NCI-H1105 treated with DMSO at 0.1 percent for 48 hours (cell line): ENCODE measurements at places on chromosomes 4 and X.

- DNase-seq = no peak
Measured at GRCh38 chrX:71320126-71320525, 18.6 kb downstream of the ITGB1BP2 start.

GRCh38 chr4:181688872-181689271 lies 554.3 kb upstream of the TENM3 start:
- no peak for DNase-seq

GRCh38 chr4:111635646-111636045 lies 509.6 kb upstream of the FAM241A start:
- DNase-seq = no peak

DNA sequence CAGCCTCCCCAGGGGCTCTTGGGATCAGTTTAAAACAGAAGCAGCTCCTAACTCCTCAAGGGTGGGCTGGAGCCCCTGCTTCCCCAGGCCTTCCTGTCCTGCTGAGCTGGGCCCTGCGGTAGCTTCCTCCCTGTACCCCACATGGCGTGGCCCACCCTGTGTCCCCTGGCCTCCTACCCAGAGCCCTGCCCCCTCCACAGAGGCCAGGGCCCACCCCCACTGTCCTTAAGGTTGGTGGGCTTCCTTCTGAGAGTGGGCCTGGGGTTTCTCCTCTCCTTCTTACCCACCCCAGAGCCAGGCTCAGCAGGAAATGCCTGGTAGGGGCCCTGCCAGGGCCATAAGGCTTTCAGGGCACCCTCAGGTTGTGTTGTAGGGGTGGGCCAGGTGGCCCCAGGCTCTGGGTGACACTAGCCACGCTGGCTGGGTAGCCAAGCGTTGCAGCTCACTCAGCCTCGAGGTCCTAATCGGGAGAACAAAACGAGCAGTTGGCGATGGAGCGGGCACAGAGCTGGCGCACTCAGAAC lies 11.6 kb downstream of the SH3BP2 start:
- no peak for DNase-seq

DNA sequence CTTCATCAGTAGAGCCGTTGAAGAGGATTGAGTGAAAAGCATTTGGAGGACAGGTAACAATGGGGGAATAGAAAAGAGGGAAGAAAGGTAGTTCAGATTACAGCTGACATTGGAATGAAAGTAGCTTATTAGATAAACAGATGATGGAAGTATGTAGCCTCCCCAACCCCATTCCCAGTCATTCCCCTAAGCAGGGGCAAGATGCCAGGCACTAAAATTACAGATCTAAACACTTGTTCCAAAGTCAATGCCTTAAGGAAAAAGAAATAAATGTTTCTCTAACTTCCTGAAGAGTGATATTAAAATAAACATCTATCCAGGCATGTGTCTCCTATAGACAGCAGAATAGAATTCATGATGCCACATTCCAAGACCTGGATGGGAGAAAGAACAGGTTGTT lies 350.8 kb downstream of the PDGFC start:
- DNase-seq = no peak

GRCh38 chr4:119834906-119835612 lies 206.5 kb upstream of the PDE5A start:
- no peak for DNase-seq

DNA sequence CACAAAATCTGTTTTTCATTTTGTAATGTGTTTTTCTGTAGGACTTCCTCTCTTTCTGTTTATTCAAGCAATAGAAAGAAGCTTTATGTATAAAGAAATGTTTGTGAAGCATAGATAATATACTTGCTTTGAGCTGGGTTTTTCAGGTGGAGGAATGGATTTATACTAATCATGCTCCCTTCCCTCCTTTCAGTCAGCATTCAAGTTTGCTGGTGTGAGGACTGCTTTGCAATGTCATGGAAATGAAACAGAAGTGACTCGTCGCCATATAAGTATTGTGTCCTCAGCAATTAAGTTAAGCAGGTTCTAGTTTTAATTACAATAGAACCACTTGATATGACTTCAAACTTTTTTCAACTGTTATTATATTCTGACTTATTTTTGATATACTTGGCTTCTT lies 1447.1 kb downstream of the PCDH19 start:
- DNase-seq = no peak

- no peak for DNase-seq
Measured at GRCh38 chr4:10089346-10089745, 27.3 kb downstream of the WDR1 start.

DNA sequence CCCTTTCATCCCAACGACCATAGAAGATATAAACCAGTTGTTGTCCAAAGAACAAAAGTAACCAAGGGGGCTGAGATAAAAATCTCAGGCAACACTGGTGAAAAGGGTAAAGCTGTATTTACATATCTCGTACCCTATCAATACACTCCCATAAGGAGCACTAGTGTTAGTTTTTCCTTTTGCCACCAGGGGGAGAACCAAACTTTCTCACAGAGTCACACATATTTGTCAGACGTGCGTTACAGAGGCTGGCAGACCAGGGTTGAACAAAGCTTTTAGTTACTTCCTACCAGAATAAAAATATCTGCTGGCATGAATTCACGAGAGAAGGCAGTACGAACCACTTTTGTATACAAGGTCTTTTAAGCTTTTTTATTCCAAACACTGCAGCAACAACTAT lies 88.3 kb downstream of the AMELX start:
- peak; percentile 31 for DNase-seq

GRCh38 chr4:26803211-26803861 lies 57.3 kb upstream of the STIM2 start:
- DNase-seq = no peak

DNA sequence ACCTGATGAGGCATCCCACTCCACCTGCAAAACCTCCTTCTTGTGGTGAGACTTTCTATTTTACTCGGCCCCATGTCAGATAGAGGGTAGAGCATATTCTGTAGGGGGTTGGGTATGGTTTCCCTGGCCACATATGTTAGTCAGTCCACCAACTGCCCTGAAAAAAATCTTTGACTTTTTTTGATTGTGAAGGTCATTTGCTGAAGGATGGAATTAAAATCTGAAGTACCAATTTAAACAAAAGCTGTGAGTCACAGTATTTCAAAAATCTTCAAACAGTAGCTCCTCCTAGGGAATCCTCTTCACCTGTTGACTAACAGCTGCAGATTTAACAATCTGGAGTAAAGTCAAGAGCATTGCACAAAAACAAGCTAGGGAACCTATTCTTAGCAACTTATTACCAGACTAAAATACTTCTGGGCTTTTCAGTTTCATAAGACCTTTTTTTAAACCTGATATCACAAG lies 8.0 kb upstream of the CCDC110 start:
- no peak for DNase-seq

DNA sequence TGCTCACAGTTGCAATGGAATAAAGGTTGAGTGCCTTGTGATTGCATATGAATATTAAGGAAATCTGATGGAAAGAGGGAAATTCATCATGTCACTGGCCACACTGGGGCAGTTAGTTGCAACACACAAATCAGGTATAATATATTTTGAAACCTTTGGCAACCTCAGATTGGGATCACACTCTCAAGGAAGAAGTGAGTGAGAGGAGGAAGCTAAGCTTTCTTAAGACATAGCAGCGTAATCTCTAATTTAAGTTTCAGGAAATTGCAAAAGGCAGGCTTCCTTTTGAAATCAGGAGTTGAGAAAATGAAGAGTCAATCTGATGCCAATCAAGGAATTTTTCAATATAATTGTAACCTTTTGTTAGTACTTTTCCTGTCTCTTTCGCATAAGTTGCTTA lies 12.3 kb upstream of the CLTRN start:
- no peak for DNase-seq

- no peak for DNase-seq
Measured at GRCh38 chr4:95387719-95388118, 161.1 kb downstream of the UNC5C start.

- no peak for DNase-seq
Measured at GRCh38 chr4:162360369-162361149, 196.8 kb upstream of the FSTL5 start.

DNA sequence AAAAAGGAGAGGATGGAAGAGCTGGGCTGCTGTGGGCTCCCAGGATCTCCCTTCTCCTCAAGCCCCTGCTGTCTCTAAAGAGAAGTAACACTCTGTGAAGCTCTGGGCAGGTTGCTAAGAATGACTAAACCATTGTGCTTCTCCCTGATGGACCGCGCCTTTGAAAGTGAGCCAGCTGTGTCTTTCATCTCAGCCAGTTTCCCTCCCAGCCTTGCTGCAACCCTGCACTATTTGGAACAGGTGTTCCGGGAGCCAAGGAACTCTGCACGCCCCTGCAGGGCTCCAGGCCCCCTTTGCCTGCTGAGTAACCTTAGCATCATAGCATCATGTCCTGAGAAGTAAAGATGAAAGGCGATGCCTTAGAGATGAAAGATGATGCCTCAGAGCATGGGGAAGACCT lies 39.7 kb downstream of the SMIM20 start:
- no peak for DNase-seq

DNA sequence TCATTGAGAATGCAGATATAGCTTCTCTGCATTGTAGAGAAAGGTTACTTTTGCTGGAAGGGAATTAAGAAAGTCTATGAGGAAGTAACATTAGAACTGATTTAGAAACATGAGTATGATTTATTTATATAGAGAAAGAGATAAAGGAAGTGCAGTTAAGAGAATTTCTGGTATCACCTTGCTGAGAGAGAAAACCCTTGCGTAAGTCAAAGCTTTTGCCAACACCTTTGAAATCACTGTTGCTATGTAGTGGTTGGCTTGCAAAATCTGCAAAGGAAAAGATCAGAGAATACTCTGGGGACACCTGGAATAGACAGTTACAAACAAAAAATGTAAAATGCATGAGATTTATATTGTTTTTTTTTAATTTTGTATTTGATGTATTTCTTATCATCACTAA lies 137.3 kb upstream of the RXFP1 start:
- DNase-seq = no peak

DNA sequence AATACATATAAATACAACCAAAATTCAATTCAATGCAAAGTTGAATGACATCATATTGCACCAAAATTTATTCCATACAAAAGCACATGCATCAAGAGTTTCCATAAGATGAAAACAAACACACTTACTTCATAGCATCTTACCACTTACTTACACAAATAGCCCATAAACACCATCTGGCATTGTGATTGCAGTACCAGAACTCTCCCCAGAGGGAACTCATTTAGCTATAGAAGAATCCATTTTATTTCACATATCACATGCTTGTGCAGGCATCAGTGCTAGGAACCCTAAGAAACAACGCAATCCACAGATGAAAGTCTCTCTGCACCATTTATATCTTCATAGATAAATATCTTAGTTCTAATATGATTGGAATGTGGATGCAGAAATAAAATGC lies 77.9 kb downstream of the SLC7A11 start:
- no peak for DNase-seq

- no peak for DNase-seq
Measured at GRCh38 chr4:32462944-32463343, 1742.8 kb downstream of the PCDH7 start.

GRCh38 chrX:67570839-67571238 lies 27.0 kb downstream of the AR start:
- no peak for DNase-seq

GRCh38 chr4:98385831-98386230 lies 124.6 kb downstream of the RAP1GDS1 start:
- DNase-seq = no peak

DNA sequence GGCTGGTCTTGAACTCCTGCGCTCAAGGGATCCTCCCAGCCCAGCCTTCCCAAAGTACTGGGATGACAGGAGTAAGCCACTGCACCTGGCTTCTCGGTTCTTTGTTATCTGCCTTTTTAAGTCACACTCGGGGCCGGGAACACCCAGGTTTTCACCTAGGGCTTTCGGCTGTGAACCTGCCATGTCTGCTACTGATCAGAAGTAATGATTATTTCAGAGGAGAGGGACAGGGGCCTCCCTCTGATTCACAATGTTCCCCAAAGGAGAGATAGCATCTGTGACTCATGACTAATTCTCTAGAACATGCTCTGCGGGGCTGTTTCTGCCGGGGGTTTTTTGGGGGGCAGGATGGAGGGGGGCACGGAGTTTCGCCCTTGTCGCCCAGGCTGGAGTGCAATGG lies 26.9 kb downstream of the CRLF2 start:
- no peak for DNase-seq

- no peak for DNase-seq
Measured at GRCh38 chr4:7985891-7986441, 46.3 kb upstream of the AFAP1 start.

DNA sequence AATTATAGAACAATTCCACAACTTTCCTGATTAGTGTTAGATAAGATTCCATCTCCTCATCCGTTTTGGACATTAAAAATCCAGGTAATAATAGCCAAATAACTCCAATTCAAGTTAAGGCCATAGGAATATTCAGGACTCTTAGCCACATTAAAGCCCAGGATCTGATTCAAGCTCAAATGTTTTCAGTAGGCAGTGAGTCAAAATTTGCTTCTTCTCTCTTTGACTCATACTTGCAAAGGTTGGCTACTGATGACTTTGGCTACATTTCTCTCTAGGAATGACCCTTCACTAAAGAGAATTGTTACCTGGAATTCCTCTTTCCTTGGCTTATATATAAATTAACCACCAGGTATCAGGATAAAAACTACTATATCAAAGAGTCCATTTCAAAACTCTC lies 354.9 kb upstream of the HS3ST1 start:
- DNase-seq = no peak

GRCh38 chr4:171644430-171645057 lies 168.7 kb upstream of the GALNTL6 start:
- no peak for DNase-seq

DNA sequence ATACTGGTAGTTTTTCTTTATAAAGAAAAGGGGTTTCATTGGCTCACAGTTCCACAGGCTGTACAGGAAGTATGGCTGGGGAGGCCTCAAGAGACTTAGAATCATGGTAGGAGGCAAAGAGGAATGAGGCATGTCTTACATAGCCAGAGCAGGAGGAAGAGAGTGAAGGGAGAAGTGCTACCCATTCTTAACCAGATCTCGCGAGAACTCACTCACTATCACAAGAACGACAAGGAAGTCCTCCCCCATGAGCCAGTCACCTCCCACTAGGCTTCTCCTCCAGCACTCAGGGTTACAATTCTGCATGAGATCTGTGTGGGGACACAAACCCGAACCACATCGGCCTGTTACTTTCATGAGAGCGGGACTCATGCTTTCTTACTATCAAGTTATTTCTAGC lies 240.5 kb downstream of the TENM3 start:
- no peak for DNase-seq

DNA sequence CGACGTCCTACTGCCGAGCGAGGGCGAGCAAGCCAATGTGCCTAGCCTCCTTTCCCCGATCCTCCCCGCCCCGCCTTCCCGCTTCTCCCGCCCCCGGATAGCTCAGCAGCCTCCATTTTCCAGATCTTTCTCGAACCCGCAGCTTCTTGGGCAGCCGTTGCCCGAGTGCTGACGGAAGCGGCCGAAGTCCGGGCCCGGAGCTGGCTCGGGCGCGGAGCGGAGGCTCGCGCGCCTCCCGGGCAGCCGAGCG lies 172 bp upstream of the HSPA4L start:
- DNase-seq = no peak

- no peak for DNase-seq
Measured at GRCh38 chrX:619451-619811, 11.2 kb upstream of the SHOX start.

DNA sequence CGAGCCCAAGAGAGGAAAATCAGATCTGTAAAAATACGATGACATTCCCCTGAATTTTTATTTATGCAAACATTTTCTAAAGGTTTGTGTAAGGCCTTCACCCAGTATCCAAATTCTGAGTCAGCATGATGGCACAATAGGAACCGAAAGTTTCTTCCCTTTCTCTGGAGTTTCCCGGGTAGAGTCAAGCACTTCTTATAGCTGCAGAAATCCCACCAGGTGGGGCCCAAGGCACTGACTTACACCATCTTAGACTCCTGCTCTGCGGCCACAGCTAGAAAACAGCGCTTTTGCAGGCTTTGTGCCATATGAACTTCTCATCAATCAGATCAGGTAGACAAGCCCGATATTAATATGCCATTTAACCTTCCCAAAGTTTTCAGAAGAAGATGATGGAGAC lies 13.4 kb downstream of the LEF1 start:
- DNase-seq = no peak
